ENCODE measurements at places on chromosomes 7 and 10.

DNA sequence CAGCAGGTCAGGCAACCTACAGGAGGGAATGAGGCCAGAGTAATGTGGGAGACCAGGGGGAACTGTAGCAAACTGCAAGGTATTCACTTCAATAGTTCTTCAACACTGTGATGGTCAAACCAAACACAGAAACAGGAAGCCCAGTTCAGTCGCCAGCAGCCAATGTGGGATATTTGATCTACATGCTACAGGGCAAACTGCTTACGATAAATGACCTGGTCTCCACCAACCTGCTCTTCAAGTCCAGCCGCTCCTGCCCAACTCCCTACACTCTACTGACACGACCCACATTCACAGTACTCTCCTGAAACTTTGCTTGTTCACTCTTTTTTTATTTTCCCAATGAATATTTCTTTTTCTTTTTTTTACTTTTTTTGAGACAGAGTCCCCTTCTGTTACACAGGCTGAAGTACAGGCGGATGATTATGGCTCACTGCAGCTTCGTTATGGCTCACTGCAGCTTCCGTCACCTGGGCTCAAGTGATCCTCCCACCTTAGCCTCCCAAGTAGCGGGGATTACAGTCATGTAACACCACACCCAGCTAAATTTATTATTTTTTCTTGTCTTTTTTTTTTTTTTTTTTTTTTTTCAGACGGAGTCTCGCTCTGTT is 42.1 kb downstream of the MDH2 start:
- no peak for DNase-seq

GRCh38 chr7:47748041-47748440 is 166.1 kb upstream of the TNS3 start:
- no peak for DNase-seq

DNA sequence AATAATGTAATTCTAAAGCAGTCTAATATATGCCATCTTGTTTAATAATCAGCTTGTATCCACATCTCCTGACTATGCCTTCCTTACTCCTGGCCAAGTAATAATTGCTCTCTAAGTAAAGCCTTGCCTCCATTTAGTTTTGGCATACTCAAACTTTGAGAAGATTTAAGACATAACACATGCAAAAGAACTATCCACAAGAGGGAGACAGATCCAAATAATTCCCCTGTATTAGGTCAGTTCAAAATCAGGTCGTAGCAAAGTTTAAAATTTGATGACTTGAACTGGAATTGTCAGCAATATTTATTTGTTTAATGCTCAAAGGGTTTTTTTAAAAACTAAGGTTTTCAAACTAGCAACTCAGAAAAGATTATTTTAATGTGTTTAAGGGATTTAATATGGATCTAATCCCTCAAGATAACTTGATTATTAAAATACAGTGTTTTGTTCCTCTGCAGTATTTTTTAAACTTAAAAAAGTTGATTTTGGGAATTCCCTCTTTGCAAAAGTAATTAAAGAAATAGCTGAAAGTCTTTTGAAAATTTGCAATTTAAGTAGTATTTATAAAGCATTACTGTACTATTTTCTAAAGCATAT is 95.3 kb downstream of the HDAC9 start:
- peak; percentile 52 for DNase-seq

GRCh38 chr7:46606761-46607160 is 685.7 kb upstream of the IGFBP3 start:
- DNase-seq, result peak; percentile 7

DNA sequence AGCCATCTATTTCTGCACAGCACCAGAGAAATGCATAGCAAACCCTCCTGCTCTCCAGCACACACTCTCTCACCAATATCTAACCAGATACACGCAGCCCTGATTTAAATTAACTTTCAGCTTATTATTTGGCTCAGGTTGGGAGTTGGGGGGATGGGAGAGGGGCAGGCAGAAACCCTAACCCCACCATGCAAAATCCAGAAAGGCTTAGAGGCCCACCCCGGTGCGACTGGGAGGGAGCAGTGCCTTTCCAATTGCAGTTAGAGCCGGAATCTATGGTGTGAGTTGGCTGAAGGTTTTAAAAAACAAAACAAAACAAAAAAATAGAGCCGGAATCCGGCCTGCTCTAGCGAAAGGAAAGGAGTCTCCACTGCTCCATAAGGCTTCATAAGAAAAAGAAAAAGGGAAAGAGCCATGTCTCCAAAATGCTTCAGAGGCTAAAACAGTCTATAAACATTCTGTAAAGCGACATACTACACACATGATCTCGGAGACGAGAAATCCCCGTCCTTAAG is 2.9 kb downstream of the IGF2BP3 start:
- no peak for DNase-seq

- no peak for DNase-seq
These were observed 66.8 kb downstream of the PTPRN2 start for GRCh38 chr7:158520825-158521224.

DNA sequence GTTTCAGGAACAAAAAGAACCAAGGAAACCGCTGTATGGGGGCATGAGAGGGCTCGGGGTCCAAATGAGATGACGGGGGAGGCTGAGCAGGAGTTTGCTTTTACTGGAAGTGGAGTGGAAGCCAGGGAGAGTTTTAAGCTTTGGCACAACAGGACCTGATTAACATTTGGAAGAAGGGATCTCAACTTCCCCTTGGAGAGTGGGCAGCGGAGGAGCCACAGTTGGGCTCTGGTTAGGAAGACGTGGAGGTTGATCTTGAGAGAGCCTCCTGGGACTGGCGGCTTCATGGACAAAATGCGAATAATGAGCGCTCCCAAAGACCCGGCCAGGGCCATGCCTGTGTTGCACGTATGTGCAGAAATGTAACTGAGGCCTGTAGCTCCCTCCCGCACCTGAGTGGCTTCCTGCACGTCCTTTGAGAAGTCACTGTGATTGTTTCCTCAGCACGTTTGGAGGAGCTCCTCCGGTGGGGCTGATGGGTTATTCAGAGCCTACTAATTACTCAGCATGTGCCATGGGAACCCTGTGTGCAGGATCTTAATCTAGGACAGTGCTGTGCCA is 595.3 kb upstream of the MGMT start:
- DNase-seq, result no peak

DNA sequence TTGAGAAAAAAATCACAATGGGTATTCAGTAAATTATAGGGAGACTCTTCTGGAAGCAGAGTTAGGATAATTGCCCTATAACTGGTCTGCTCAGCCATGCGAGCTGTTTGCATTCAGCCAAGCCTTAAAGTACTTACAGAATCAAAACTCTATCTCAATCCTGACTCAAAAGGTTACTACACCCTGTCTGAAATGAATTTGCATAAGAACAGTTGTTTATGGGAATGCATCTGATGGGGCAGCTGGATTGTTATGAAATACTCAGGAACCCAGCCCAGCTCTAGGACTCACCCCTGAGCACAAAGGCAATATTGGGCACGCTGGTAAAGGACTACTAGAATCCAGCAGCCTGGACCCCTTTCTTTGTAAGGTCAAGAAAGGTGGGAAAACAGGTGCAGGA is 38.8 kb downstream of the AKR1B15 start:
- no peak for DNase-seq

- no peak for DNase-seq
These were observed 191.6 kb downstream of the LSM5 start for GRCh38 chr7:32298408-32299132.

DNA sequence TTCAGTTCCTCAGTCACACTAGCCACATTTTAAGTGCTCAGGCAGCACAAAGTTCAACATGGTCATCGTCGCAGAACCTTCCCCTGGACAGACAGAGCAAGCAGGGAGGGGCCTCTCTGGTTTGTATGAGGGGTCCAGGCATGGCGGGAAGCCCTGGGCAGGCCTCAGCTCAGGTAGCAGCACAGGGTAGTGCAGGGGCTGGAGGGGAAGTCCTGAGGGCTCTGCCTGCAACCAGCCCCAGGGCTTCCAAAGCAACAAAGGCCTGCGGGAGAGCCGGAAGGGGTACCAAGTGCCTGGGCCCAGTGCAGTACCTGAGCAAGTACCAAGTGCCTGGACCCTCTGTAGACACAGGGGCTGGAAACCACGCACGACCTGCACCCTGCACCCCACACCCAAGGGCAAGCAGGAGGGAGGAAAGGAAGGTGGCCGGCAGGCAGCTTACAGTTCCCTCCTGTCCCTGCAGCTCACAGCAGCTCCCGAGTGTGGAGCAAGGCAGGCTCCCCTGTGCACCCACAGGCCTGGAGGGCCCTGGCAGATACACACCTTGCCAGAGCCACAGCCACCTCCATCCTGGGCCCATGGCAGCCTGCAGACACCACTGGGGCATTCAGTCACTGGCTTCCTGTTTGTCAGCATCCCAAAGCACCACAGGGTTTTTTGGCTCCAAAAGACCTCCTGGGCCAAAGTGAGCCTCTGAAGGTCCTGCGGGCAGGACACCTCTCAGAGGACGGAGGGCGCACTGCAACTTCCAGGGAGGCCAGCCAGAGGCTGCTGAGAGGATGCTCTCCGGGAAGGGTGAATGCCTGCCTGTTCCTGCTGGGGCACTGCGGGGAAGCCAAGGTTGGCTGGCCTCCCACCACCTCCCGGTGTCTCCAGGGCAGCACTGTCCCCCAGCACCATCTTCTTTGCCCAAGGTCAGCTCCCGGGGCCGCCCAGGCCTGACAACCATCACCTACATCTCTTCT is 6.5 kb upstream of the RET start:
- DNase-seq, result no peak

- no peak for DNase-seq
These were observed 132.2 kb upstream of the PLXNA4 start for GRCh38 chr7:132708470-132708869.

GRCh38 chr7:110568932-110569331 is 522.0 kb upstream of the LRRN3 start:
- DNase-seq, result no peak

DNA sequence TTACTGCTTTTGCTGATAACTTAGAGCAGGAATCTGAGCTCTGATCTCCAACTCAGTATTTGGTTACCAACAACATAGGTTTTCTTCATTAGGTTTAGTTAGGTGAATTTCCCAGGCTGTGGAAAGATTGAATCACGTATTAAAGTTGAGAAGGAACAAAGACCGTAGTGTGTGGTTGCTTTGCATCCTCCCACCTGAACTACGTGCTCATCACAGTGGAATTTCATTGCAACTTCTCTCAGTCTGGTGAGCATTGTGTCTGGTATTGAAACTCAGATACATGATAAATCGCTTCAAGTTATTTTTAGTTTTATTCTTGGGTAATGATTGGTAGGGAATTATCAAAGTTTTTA is 139.4 kb upstream of the AKR1E2 start:
- DNase-seq, result peak; percentile 99

- DNase-seq, result no peak
These were observed 23.9 kb downstream of the SLC13A4 start for GRCh38 chr7:135704074-135704473.

GRCh38 chr10:68901105-68901927 is at the start of gene DDX50:
TSS of gene DDX50 (plus strand) at chr10:68901315. CDS start at chr10:68901385, 70 bp downstream.
- DNase-seq, result peak; percentile 99

DNA sequence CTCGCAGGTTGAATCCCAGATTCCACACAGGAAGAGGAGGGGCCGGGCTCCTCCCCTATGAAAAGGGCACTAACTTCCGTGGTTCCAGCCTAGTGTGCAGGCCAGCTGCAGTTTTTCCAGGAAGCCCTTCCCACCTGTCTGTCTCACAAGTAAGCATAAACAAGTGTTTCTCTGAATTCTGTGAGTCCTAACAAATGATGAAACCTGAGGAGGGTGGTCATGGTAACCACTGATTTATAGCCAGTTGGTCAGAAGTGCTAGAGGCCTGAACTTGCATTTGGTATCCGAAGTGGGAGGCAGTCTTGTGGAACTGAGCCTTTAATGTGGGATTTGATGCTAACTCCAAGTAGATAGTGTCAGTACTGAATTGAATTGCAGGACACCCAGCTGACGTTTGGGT is 54.7 kb upstream of the STEAP4 start:
- DNase-seq, result no peak

DNA sequence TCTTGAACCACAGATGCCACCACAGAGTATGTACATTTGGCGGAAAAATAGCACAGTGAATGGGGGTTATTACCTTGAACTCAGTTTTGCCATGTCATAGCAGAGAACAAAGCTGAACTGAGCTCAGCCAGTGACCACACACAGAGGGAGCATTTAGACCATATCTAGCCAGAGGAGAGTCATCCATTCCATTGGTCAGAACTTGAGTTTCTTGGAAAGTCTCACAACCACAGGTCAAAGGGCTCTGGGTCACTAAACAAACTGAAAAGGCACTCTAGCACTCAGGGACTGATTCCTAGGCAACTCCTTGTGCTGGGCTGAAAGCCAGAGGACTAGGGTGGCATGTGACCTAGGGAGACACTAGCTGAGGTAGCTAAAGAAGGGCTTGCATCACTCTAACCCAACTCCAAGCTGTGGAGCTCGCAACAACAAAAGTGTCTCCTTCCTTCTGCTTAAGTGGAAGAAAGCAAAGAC is 239.7 kb upstream of the SEMA3D start:
- peak; percentile 33 for DNase-seq

GRCh38 chr10:126670056-126670894 is at the start of gene C10orf90:
TSS of gene C10orf90 (minus strand) at chr10:126670693. CDS start at chr10:126670480, 213 bp downstream.
- no peak for DNase-seq

DNA sequence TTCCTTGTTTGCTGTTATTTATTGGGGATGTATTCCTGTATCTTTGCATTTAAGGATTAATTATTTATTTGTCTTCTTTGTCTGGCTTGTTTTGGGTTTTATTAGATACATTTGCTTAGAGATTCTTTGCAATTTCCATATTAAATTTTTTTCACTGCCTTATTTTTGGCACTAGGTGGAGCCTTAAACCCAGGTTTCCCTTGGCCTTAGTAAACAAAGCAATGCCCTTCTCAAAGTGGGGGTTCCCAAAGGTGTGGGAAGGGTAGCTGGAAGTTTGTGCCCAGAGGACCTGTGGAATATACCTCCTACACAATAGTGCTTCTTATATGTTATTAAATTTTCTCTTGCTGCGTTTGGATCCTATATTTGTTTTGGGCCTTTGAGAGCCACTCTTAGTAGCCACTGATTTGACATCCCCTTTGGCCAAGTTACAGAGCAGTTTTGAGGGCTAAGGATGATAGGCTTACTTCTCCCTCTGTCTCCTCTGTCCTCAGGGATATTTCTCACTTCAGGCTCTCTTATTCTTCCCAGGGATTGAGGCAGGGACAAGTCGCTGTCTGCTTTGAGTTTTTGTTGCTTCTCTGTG is 162.3 kb downstream of the ITGB1 start:
- DNase-seq, result peak; percentile 23

GRCh38 chr10:624605-625332 is 64.7 kb downstream of the DIP2C start:
- DNase-seq, result peak; percentile 78
